GM19239 (cell line): ENCODE measurements at places on chromosomes 3 and 15.

- DNase-seq, result no peak
Measured at GRCh38 chr3:49966233-49966942, 26.4 kb downstream of the RBM6 start.

GRCh38 chr3:169818316-169818715 lies 5.6 kb upstream of the LRRC34 start:
- DNase-seq, result no peak

DNA sequence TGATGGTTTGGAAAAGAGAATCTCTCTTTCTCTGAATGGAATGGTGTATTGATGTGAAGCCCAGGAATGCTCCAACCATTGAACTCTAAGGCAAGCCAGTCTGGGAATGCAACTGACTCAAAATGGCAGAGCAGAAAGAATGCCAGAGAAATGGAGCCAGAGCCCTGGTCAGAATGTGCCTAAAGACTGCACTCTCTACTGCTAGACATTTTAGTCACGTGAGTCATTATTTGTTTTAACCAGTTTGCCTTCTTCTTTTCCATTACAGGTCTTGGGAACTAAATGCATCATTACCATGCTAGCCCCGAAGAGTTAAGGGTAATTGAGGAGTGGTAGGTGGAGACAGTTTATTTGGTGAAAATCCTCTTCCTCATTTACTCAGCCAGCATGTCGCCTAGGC lies 67.3 kb upstream of the TRIM42 start:
- no peak for DNase-seq

- no peak for DNase-seq
Measured at GRCh38 chr15:48637639-48638038, 7.9 kb downstream of the FBN1 start.

- no peak for DNase-seq
Measured at GRCh38 chr15:51183076-51183475, 88.4 kb upstream of the TNFAIP8L3 start.

- peak; percentile 14 for DNase-seq
Measured at GRCh38 chr15:63238796-63239195, 38.6 kb upstream of the APH1B start.

- DNase-seq, result no peak
Measured at GRCh38 chr15:41980654-41981323, 8.4 kb upstream of the EHD4 start.

DNA sequence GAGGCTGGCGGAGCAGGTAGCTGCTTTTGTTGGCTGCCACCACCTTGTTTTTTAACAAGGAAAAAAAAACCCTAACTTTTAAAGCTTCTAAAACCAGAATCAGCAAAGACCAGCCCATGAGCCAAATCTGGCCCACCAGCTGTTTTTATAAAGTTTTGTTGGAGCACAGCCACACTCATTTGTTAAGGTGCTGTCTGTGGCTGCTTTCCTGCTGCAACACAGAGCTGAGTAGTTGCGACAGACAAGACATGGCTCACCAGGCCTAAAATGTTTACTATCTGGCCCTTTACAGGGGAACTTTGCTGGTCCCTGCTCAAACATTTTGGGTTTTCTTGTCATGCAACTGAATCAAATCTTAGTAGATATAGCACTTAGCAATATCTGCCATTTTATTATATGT lies 18.9 kb downstream of the EFCAB12 start:
- no peak for DNase-seq

DNA sequence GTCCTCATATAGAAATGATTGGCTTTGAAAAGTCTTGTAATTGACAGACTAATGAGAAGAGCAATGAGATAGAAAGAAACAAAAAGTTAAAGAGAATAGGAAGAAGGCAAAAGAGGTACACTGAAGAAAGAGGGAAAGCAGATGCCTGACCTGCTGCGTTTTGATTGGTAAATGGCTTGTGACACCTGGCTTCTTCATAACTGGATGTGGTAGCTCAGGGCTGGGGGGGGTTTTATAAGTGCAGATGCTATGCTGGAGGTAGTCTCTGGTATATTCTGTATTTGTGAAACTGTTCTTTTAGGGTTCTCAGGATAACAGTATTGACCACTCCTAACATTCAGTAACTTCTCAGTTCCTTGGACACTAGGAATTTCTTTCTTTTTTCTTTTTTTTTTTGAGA lies 1.4 kb downstream of the STARD9 start:
- DNase-seq, result no peak

- no peak for DNase-seq
Measured at GRCh38 chr15:26472661-26473060, 300.2 kb downstream of the GABRB3 start.

DNA sequence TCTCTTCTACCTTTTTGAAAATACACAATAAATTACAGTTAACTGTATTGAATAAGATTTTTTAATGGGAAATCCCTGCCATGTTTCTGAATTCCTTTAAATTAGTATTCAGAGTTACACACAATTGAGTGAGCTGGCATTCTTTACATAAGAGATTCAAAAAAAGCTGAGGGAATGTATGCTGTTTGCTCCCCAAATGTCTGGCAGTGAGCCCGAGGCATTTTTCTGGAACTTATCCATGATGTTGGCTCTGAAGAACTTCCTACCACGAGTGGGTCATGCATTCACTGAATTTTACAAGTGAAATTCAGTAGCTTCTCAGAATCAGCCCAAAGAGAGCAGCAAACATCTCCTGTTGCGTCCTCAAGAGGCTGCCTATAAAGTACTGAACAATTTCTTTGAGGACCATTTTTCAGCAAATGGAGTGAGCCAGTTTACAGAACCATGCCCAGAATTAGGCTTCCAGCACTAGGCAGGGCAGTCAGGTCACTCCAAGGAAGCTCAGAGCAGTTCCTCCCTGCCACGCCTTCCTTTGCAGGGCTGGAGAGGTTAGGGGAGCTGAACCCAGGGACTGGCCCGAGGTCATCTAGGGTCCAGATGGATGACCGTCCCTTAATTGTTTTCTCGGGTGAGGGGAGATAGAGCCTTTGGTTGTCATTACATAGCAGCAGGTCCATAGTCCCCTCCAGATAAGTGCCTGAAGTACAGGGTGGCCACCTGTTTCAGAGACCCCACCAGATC lies 21.2 kb downstream of the GABRA5 start:
- no peak for DNase-seq

GRCh38 chr3:50068134-50068533 lies 20.6 kb upstream of the RBM5 start:
- no peak for DNase-seq

GRCh38 chr3:17232442-17232841 lies 347.7 kb downstream of the PLCL2 start:
- no peak for DNase-seq

- no peak for DNase-seq
Measured at GRCh38 chr3:30720586-30721313, 114.3 kb downstream of the TGFBR2 start.

GRCh38 chr3:100662113-100662823 lies 47.0 kb upstream of the TFG start:
- DNase-seq, result no peak

- peak; percentile 27 for DNase-seq
Measured at GRCh38 chr3:149494022-149494758, 19.7 kb downstream of the TM4SF4 start.

GRCh38 chr3:167469381-167469780 lies 4.5 kb downstream of the SERPINI2 start:
- no peak for DNase-seq

DNA sequence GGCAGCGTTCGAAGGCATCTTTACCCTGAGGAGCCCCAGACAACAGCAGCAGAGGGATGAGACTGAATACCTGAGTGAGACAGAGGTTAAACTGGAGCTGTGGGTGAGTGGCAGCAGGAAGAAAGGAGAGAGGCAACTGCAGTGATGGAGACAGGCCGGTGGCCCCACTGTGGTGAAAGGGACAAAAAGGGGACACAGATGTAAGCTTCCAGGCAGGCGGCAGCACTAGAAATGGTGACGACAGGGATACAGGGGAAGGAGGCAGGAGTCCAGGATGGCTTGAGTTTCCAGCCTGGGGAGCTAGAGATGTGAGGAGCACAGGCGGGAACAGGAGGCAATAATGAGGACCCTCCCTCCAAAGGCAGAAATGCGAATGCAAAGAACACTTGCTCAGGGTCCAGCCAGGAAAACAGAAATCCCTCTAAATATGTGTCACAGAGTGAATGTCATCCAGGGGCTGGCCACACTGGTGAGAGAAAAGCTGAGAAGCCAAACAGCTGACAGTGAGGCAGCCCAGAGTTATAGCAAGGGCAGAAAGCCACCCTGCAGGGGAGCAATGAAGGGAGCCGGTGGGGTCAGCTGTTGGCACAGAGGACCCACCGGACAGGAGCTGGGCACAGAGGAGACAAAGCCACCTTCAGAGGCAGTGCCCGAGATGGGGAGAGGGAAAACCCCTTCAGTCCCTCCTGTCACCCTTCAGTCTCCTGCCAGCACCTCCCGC lies 70.1 kb downstream of the TBC1D2B start:
- no peak for DNase-seq

- DNase-seq, result no peak
Measured at GRCh38 chr3:69342074-69342473, 43.8 kb downstream of the FRMD4B start.

GRCh38 chr3:103494011-103494410 lies 1059.2 kb downstream of the ZPLD1 start:
- DNase-seq, result no peak

- no peak for DNase-seq
Measured at GRCh38 chr15:40100123-40100946, 8.3 kb downstream of the BMF start.

- DNase-seq, result no peak
Measured at GRCh38 chr15:78394026-78394425, 44.0 kb upstream of the IREB2 start.

DNA sequence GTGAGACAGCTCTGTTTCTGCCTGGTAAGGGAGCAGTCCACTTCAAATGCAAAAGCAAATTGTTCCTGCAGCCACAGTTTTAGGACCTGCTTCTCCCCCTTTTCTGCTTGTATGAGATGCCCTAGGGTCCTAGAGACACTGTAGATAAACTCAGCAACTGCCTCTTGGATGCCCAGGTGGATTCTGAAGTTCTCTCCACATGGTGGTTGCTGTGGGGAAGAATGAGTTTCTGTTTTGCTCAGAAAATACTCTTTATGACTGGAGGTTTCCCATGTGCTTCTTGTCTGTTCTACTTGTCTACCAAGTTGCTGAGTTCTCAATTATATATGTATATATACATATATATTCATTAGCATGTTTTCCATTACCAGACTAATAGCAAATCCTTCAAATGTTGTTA lies 5.6 kb upstream of the ZNF80 start:
- peak; percentile 36 for DNase-seq

DNA sequence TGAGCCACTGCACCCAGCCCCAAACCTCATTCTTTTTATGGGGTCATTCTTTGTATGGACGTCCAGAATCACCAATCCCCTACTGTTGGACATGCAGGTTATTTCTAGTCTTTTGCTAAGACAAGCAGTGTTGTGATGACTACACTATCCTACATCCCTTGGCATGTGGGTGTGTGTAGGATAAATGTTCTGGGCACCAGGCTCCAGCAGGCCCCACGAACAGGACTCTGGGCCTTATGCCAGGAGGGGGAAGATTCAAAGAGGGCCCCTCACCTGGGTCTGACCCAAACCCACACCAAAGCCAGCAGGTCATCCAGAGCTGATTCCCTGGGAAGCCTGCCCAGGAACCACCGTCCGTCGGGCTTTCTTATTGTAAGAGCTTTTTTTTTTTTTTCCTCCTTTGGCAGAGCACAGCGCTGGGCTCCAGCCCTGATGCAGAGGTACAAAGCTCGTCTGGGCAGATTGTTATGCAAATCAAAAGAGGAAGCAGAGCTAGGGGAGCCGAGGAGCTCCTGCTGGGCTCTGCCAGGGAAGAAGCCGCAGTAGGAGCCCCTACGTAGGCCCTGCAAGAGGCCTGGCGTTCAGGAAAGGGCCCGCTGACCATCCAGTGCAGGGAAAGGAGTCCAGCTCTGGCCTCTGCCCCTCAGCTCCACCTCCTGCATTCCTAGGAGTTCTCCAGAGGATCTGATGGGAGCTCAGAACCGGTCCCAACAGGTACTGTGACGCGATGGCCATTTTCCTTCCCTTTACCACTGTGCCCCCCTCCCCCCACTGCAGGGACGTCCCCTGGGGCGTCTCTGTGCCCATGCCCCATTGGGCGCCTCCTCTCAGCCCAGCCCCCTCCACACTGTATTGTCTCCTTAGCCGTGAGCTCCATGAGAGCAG lies 29.0 kb upstream of the FURIN start:
- peak; percentile 75 for DNase-seq
